Activated naive CD4-positive, alpha-beta T cell treated with anti-CD3 and anti-CD28 coated beads, Interleukin-2, amount 50 U/mL, for 16 hours (primary cell): ENCODE measurements at places on chromosomes 5 and 9.

DNA sequence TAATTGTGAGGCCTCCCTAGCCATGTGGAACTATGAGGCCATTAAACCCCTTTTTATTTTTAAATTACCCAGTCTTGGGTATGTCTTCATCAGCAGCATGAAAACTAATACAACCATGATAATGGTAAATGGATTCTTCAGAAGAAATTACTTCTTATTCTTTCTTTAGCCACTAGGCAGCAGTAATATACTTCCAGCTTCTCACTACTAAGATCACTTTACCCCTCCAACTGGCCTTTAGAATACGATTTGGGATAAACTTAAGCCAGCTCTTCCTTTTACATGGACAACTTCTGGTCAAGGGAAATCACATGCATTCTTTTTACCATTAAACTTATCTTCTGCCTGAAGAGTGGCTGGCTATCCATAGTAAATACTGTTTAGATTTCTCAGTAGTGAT is 355.4 kb downstream of the MAN2A1 start:
- DNase-seq: no peak

GRCh38 chr5:139605887-139606286 is 42.3 kb upstream of the CXXC5 start:
- no peak for DNase-seq

DNA sequence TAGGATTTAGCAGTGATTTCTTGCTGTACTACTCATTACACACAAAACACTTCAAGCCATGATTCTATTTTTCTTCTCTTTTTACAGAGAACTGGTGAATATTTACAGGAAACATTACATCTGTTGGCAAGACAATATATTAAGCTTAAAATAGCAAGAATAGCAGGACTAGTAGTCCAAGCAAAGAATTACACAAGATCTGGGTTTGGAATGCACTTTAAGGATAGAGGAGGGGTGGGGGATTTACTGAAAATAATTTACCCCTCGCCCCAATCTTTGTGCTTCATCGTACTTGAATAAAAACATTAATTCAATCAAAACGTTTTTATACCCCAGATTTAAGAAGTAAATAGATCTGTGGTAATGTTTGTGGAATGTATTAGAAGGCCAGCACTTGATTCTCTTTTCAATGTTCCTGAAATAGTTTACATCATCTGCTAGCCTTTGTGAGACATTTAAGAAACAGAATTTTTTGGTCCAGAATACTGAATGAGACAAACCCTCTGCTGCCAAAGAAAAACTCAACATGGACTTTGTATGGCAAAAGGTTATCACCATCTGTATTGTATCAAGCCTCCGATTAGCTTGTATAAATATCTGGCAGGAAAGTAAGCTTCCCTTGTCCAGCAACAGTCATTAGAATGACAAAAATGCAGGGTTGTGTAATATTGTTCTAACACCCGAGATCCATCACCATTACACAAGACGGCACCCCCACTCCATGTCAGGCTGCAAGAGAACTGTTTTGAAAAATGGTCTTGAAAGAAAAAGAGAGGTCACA is 23.8 kb downstream of the SVEP1 start:
- DNase-seq: no peak

DNA sequence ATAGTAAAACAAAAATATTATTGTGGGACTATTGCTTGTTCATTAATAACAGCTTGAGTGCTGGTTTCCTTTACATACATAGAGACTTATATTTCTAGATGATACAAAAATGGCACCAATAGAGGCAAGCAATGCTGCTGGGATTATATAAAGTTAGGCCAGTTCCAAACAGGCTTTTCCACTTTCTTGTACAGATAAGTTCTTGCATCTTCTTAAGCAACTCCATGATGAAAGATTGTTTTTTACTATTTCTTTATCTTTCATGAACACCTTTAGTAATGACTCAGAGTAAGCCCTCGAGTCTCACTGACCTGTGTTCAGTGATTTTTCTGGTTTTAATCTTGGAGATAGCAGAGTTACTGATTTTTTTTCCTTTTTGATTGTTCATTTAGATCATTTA is 324.4 kb downstream of the PRR16 start:
- DNase-seq: no peak

- no peak for DNase-seq
Measured at GRCh38 chr5:135434591-135435466, 12.3 kb downstream of the DCANP1 start.

- no peak for DNase-seq
Measured at GRCh38 chr9:13580760-13581159, 301.3 kb upstream of the MPDZ start.
